Stimulated activated CD4-positive, alpha-beta T cell treated with anti-CD3 and anti-CD28 coated beads, Interleukin-4, amount 100 ng/mL, for 48 hours (primary cell): ENCODE measurements at places on chromosomes 3 and 15.

DNA sequence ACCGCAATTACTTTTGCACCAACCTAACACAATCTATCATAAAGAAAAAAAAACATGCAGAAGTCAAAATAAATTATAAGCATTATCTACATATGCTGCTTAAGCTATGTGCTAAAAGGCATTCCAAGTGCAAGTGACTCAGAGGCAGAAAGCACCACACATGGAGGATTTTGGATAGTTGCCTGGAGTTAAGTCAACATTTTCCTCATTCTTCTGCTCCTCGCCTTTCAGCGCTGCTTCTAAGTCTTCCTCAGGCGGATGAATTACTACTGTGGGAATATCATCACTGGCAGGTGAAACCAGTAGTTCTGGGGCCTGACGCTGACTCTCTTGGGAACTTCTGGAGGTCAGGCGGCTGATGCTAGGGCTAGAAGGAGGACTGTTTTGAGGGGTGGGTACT is 53.1 kb downstream of the SLC4A7 start:
- no peak for DNase-seq

DNA sequence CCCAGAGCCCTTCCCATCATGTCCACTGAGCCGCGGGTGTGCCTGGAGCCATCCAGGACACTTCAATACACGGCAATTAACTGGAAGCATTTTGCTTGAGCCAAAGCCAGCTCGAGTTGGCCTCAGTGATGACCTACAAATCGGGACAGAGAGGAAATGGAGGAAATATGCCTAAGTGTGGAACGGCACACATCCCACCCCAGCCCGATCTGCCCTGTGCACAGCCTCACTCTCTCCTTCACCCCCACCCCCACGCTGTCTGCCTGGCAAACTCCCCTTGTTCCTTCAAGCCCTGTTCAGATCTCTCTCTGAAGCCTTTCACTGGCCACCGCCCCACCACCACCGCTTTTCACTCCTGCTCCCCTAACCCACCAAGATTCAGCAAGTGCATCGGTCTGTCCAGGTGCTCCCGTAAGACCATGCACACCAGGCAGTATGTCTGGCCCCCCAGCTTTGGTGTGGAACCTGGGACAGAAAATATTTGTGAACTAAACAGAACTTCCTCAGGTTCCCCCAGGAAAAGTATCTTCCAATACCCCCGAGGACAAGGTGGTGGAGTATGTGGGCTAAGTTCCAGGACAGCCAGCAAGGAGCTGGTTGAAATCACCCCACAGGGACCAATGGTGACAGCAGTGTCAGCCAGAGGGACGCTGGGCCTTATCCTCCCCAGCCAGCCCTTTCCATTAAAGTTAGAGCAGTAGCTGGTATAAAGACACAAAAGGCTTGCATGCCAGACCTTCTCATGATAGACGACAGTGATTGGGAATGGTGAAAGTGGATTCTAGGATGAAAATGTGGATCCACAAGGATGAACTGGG is 83.7 kb downstream of the VGLL4 start:
- DNase-seq = no peak

GRCh38 chr3:196821806-196822355 is 45.8 kb upstream of the SENP5 start:
- DNase-seq = no peak

GRCh38 chr3:196227629-196228493 is 11.5 kb downstream of the SLC51A start:
- DNase-seq = no peak

DNA sequence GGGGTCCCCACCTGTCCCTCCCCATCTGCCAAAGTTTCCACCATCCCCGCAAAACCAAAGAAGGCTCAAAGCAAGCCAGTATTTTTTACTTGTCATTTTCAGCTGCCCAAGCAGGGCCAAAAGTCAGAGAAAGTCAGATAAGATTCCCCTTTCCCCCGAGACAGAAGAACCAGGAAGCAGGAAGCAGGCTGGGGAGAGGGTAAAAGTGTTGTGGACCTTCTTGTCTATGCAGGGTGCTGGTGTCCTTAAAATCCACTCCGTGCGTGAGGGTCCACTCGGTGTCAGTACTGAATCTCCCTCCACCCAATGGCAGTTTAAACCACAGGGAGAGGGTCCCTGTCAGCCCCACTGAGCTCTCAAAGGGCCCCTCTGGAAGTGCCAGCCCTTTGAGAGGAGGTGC is 20.2 kb upstream of the RPL32 start:
- no peak for DNase-seq

GRCh38 chr15:33104212-33104611 is 90.3 kb downstream of the FMN1 start:
- no peak for DNase-seq

DNA sequence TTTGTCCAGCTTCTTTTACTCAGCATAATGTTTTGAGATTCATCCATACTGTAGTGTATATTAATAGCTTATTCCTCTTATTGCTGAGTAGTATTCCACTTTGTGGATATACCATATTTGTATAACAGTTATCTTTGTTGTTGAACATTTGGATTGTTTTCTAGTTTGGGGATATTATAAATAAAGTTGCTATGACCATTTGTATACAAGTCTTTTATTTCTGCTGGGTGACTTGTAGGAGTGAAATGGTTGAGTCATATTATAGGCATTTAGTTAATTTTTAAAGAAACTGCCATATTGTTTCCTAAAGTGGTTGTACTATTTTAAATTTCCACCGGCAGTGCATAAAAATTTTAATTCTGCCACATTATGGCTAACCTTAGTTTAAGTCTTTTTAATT is 53.4 kb downstream of the RPL39L start:
- no peak for DNase-seq

- DNase-seq = no peak
Measured at GRCh38 chr3:45137656-45138181, 8.5 kb downstream of the CDCP1 start.

DNA sequence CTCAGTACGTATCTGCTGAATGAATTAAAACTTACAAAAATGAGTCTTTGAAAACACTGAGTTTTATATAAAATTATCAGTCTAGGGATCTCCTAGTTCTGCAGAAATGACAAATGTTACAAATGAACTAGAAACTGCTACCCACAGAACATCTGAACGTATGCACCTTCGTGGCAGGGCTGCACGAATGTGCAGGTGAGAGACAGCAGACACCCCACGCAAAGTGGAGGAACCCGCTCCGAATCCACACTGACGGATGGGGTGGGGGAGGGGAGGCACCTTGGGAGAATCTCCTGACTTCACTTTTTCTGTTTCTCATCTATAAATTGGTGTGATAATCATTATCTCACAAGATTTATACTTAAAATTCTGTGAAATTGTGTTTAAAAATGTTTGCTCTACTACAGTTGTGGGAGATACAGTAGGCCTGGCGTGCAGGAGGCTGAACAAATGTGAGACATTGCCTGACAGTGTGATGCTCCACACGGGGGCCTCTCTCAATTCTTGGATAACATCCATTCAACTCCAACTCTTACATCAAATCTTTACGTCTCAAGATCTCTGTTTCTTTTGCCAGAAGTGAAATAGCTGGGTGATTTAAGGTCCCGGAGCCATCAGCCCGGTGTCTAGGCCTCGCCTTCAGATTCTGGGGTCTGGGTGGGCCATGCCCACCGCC is 86.9 kb downstream of the ATP10A start:
- DNase-seq = no peak

DNA sequence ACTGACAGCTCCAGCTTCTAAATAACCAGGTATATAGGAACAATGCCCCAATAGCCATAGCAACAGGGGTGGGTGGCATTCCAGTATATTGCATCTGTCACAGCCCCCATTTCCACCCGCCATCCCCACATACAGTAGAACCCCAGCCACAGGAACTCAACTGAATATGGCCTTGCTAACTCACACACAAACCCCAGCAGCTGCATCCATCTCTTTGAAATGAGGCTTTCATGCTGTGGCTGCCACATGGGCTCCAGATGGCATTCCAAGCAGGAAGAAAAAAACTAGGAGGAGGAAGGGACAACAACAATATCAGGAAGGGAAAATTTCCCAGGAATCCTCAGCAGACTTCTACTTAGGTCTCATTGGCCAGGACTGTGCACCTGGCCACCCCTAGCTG is 54.6 kb downstream of the CCR3 start:
- no peak for DNase-seq

- no peak for DNase-seq
Measured at GRCh38 chr3:60703008-60703407, 548.2 kb downstream of the FHIT start.

GRCh38 chr15:57563416-57563815 is 28.3 kb upstream of the MYZAP start:
- no peak for DNase-seq

- no peak for DNase-seq
Measured at GRCh38 chr3:17322106-17322793, 420.2 kb downstream of the TBC1D5 start.

DNA sequence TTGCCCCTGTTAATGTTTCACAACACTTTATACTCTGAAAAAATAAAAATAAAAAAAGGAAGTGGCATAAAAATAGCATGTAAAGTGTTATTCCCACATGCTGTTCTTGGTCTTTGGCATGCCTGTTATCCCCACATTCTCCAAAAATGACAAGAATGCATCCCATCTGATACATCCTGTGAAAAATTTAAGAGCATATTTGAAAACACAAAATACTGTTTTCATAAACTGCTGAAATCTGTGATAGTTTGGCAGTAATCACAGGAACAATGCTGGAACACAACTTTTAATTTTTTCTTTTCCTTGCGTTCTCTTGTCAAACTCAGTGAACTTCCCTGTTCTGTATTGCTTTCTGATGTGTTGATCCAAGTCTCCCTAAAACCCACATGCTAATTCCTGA is 288.8 kb downstream of the ROBO2 start:
- DNase-seq = no peak

- no peak for DNase-seq
Measured at GRCh38 chr3:50341996-50342650, 1.5 kb upstream of the RASSF1 start.

- DNase-seq = no peak
Measured at GRCh38 chr15:33584797-33585196, 274.0 kb downstream of the RYR3 start.

GRCh38 chr3:54837964-54838363 is 89.9 kb downstream of the LRTM1 start:
- DNase-seq = no peak

DNA sequence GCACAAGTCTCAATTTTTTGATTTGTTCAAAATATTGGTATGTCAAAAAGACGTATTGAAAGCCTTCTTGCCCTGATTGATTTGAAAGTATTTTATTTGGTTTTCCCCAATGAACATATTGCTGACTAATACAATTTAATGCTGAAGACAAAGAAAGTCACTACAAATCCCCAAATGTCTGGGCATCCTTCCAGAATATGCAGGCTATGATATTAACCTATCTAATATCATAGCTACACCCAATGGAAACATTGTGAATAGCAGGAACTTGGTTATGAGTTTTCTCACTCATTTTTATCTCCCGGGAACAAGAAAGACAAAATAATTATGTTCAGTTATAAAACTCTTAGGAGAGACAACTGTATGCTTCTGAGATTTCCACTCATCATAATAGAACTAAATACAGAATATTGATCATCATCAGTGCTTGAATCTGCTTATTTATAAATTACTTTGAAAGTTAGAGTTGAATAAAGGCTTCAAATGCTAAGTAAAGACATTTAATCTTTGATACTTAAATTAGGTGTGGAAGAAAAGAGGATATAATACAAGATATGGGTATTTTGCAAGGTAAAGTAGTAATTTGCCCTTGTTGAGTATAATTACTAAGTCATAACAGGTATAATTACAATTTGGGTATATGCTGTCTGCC is 483.9 kb downstream of the RBMS3 start:
- DNase-seq = no peak

- DNase-seq = no peak
Measured at GRCh38 chr15:66131831-66132230, 121.7 kb downstream of the MEGF11 start.

DNA sequence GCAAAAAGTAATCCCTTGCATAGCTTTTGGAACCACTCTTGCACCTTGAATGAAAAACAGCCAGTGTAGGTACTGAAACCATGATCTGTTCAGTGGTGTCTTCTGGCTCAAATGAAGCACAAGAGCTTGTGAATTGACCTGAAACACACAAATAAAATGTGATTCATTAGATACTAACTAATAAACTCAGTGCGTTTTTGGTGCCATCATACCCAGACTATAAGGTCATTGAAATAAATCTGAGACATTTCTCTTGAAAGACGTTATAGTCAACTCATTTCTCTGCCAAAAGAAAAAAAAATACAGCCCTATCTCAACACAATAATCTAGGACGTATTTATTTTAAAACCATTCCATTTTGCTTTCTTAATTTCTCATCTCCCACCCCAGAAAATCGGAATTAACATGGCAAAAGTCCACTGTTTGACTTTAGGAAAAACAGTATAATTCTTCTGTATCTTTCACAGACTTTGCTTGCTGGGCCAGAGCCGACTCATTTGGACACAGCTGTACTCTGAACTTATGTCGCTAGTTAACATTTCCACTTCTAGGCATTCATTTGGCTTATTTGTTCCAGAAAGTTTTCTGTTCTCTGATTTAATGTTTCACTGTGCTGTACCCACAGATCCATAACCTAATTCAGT is 284.9 kb upstream of the TBL1XR1 start:
- no peak for DNase-seq

GRCh38 chr3:27312044-27312668 is 57.0 kb downstream of the NEK10 start:
- DNase-seq = no peak

DNA sequence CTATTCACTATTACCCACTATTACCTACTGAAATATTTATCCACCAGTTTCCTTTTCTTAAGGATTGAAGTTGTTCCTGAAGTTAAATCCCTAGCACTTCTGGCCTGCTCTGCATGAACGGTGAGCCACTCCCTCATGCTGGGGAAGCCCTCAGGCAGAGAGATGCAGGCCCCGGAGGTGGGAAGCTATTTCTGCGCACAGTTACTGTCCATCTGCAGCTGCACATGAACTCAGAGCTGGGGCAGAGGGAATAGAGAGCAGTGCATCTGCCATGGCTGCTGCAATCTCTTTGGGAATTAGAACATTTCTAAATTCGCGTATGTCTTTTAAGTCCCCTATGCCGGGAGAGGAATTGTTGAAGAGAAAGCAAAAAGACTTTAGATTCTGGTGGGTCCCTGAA is 6.3 kb upstream of the GALNT15 start:
- DNase-seq = no peak

GRCh38 chr15:68489421-68489820 is 57.5 kb upstream of the ITGA11 start:
- DNase-seq = no peak

- DNase-seq = no peak
Measured at GRCh38 chr3:128587391-128587790, 63.2 kb downstream of the RPN1 start.

GRCh38 chr3:73592154-73593144 is 32.3 kb downstream of the PDZRN3 start:
- DNase-seq = no peak

DNA sequence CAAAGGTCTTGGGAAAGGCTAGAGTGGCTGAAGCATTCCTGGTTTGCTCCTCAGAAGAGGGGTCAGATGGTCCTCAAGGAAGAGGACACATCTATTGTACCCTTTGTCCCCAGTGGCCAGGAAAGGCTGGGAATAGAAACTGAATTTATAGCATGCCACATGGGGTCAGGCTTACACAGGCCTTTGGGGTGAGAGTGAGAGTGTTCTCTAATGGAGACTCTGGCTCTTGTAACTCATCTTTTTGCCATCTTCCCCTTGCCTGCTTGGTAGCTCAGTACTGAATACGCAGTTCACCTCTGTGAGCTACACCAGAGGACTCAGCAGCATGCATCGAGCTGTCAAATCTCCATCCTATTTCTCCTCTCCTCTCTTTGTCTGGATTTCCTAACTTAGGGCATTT is 87.5 kb downstream of the ATP2B2 start:
- no peak for DNase-seq
